ENCODE measurements at places on chromosomes 12 and 14. TPM values are rescaled to one million over a fixed set of nuclear protein-coding genes. Genes with fewer than 3 reads are reported as not detected.

The TMTC1 gene
- 44.7 TPM for total RNA-seq

The NEDD8 gene
- 135 TPM for total RNA-seq

- no peaks in the 10 kb centered on the region for H3K4me1 ChIP-seq
- H3K27ac ChIP-seq = no peak overlapping the region
- no peak overlapping the region for H3K4me3 ChIP-seq
These were observed 230.5 kb downstream of the ETNK1 start for GRCh38 chr12:22855456-22855855.

DNA sequence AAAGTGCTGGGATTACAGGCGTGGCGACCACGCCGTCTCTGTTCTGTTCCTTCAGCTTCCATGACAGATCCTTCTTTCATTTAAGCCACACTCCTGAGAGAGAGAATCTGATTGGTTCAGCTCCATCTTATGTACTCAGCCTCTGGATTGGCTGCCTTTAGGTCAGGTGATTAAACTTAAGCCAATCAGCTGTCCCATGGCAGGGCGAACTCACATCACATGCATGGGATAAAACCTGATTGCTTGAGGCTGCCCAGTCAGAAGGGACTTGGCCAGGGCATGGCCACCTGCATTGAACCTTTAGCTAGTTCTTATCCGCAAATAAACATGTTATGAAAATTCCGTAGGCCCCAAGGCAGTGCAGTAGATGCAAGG, 274.2 kb downstream of the SUDS3 start:
- H3K36me3 ChIP-seq = no peaks in the 10 kb centered on the region
- DNase-seq = no peak
- no peak overlapping the region for H3K27ac ChIP-seq
- H3K4me3 ChIP-seq = no peak overlapping the region
- no peaks in the 10 kb centered on the region for H3K27me3 ChIP-seq

DNA sequence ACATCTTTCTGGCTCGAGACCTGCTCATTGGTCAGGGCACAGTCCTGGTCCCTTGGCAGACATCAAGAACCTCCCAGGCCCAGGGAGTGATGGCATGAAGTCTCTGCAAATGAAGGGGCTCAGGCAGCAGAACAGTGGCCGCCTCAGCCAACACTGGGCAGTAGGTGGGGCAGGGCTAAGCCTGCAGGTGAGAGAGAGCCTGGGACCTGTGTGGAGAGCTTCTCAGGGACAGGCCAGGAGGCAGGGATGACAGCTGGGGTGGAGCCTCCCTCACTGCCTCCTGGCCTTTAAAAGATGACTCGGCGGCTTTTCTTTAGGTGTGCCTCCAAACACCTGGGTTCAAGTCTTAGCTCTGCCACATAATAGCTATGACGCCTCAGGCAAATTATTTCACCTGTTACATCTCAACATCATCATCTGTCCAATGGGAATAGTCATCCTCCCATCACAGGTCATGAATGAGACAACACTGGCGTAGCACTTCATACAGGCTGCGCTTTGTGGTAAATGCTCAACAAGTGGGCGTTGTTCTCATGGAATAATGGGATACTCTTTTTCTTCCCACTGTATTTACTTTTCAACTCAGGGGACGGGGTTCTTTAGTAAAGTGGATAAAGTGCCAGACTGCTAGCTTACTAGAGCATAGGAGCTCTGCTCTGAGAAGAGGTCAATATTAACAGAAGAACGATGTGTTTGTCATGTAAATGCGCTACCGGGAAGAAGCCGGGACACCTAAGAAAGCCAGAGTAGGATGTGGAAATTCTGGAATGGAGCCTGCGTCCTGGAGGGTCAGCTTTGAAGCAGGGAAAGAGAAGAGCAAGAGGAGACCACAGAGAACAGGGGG, 277.4 kb downstream of the FOXN3 start:
- no peak overlapping the region for H3K4me3 ChIP-seq
- no peaks in the 10 kb centered on the region for H3K4me1 ChIP-seq
- no peaks in the 10 kb centered on the region for H3K36me3 ChIP-seq
- H3K27me3 ChIP-seq = no peaks in the 10 kb centered on the region
